Cardiac fibroblast (primary cell): ENCODE measurements at places on chromosomes 4 and X.

- DNase-seq: no peak
Measured at GRCh38 chr4:163493643-163494359, 689 bp upstream of the TMA16 start.

GRCh38 chr4:108036213-108036612 lies 46.5 kb downstream of the HADH start:
- DNase-seq: no peak

GRCh38 chr4:7280926-7281690 lies 88.8 kb downstream of the SORCS2 start:
- DNase-seq: no peak

- no peak for DNase-seq
Measured at GRCh38 chr4:19256823-19257222, 994.9 kb upstream of the SLIT2 start.

GRCh38 chr4:73205482-73205881 lies 53.1 kb downstream of the ANKRD17 start:
- no peak for DNase-seq

GRCh38 chr4:137122876-137123275 lies 409.4 kb downstream of the PCDH18 start:
- no peak for DNase-seq

DNA sequence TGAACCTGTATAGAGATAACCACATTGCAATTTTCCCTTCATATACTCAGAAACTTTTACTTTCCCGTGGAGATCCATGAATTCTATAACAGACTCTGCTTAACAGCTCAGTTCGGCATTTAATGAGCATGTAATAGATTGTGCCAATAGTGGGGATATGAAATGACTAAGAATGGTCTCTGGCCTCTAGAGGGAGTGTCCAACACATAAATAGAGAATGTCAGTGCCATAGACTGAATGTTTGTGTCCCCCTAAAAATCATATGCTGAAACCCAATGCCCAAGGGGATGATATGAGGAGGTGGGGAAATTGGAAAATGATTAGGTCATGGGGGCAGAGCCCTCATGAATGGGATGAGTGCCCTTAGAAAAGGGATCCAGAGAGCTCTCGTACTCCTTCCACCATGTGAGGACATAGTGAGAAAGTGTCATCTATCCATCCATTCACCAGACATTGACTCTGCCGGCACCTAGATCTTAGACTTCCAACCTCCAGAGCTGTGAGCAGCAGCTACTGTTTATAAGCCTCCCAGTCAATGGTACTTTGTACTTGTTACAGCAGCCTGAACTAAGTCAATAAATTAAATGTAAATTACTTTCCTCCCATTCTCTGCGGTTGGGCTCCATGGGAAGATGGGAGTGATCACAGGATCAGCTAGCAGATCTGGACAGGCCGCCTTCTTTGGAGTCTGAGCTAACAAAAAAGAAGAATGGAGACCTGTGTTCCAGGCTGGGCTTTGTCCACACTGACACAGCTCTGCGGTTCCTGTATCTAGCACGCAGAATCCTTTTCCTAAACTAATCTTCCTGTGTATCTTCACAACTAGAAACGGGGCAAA lies 28.1 kb upstream of the HPSE start:
- DNase-seq: peak; percentile 73

- peak; percentile 67 for DNase-seq
Measured at GRCh38 chr4:118816538-118817177, 19.3 kb downstream of the SEC24D start.

DNA sequence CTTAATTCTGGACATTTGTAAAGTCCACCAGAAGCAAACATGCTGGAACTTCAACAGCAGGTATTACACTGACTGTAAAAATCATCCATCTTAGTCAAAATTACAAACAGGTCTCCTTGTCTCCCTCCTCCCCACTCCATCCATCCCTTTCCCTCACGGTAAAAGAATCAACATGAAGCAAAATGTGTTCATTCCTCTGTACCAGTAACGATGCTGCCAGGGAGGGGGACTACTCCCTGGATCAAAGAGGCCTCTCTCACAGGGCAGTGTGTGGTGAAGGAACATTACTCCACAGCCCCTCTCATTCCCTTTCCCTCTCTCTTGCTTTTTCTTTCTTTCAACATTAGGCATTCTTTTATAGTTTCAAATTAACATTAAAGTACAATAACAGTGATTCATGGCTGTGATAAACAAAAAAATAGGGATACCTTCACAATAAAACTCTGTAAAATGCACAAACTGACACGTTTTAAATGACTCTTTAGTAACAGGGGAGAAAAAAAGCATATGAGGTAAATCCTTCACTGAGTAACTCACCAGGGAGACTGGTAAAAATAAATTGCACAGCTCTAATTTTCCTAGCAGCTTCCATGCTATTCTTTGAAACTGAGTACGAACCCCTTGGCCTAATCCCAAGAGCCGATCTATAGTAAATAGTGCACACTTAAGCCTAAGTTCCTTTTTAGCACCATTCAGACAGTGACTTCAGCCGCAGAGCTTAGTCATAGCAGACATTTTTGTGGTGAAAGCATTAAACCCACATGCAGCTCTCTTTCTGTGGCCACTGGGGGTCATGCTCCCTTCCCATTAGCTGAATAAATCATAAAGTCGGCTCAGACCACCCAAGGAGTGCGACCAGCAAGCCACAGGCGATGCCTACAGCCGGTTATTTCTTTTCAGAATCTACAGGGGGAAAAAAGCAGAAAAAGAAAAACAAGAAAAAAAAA lies 215.6 kb upstream of the GYPA start:
- DNase-seq: peak; percentile 94

GRCh38 chr4:182832352-182833120 lies 84.7 kb downstream of the DCTD start:
- DNase-seq: no peak

- DNase-seq: peak; percentile 48
Measured at GRCh38 chr4:76951672-76952010, 2.1 kb downstream of the SEPTIN11 start.

GRCh38 chr4:78293348-78293747 lies 236.2 kb downstream of the FRAS1 start:
- peak; percentile 70 for DNase-seq

- DNase-seq: peak; percentile 62
Measured at GRCh38 chr4:26081795-26082498, 167.9 kb downstream of the SMIM20 start.

DNA sequence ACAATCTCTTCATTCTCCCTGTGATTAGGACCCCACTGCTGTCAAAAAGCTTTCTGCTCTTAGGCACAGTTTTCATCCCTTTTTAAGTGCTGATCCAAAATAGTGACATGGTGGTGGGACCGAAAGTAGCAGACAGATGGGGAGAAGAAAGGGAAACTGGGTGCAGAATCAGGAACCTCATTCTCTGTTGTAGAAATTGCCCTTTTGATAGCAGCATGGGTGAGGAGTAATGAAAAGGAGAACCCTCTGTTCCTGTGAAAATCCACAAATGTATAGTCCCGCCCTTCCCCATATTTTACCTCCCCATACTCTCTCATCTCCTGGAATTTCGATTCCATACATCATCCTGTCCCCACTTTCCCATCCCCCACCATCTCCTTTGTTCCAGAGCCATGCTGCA lies 126.5 kb downstream of the STIM2 start:
- no peak for DNase-seq

DNA sequence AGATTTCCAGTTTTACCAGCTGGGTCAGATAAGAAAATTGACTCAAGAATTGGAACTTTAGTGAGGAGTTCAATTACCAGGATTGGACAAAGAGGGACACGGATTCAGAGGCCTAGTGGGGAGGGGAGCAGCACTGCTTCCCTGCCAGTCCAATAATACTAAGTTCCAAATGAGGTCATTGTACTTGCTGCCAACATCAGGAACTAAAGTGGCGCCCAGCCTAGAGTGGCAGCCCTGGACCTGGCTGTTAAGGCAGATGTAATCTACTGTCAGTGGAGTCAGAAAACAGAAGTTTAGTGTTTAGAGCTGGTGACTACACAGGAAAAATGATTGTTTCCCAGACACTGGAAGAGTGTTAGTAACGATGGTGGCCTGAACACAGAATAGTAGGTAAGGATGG lies 42.7 kb upstream of the RAPGEF2 start:
- DNase-seq: no peak

GRCh38 chr4:40168070-40168469 lies 28.8 kb upstream of the RHOH start:
- DNase-seq: no peak

DNA sequence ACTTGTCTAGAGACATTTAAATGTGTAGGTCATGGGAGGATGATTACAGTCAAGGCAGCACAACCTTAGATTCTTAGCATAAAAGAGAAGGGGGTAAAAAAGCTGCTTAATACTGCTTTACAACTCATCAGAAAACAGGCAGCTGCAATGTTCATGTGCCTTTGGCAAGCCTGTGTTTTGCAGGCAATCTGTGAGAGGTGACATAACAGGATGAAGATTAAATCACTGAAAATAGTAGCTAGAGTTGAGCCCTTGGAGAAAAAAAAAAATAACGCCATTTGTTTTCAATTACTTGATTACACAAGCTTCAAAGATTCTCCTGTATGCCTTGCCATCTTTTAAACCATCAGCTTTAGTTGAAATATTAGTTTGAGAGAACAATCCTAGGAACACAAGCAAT lies 847.6 kb upstream of the LCORL start:
- DNase-seq: no peak

DNA sequence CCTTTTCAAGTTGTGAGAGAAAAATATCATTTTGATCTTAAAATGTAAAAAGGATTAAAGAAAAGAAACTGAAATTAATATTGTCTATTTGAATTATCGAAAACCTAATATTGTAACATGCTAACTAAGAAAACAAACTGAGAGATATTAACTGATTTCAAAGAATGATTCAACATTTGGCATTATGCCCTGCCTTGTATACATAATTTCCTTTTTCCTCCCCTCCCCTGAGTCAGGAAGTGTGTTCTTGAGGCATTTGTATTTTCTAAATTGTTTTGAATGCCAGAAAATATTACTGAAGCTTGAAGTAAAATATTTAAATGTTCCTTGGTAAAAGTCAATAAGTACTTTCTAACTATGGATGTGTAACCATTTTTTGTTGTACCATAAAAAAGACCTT lies 49.4 kb downstream of the RPS6KA3 start:
- DNase-seq: peak; percentile 79

GRCh38 chr4:67853336-67853735 lies 30.5 kb downstream of the TMPRSS11D start:
- no peak for DNase-seq

DNA sequence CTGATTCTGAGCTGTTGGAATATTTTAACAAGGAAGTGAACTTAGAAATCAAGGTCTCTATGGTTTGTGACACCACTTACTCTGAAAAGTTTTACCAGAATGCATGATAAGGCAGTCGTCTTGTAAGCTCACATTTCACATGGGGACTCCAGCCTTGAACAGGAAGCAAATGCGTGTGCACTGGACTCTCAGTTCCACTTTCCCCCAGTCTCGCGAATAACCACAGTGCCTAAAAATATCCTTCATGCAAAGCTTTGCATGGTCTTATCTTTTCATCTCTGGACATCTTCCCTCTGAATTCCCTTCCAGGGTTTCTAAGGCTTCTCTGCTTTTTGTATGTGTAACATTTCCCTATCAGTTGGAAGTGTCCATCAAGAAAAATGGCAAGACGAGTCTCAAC lies 581.8 kb downstream of the NLGN4X start:
- no peak for DNase-seq

GRCh38 chr4:76199664-76200211 lies 13.9 kb downstream of the SCARB2 start:
- DNase-seq: peak; percentile 53

DNA sequence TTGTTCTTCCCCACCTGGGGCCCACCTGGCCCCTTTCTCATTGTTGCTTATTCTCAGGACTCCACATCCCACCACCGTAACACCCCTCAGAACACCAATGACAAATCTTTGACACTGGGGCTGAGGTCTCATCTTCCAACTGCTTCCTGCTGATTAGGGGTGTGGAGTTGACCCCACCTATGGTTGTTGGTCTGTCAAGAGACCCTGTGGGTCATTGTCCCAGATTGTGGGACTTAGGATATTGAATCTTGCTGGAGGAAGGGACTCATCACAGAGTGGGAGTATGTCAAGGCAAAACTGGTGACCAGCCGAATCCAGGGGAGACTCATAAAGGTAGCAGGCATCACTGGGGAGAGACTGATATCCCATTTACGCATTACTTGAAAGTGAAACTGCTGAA lies 140.2 kb upstream of the PLAC1 start:
- no peak for DNase-seq

- peak; percentile 67 for DNase-seq
Measured at GRCh38 chrX:108001218-108001814, 19.1 kb upstream of the TEX13B start.

- DNase-seq: no peak
Measured at GRCh38 chr4:93409035-93409434, 419.5 kb upstream of the ATOH1 start.

GRCh38 chrX:150085881-150086280 lies 147.6 kb upstream of the EOLA2 start:
- DNase-seq: peak; percentile 54

DNA sequence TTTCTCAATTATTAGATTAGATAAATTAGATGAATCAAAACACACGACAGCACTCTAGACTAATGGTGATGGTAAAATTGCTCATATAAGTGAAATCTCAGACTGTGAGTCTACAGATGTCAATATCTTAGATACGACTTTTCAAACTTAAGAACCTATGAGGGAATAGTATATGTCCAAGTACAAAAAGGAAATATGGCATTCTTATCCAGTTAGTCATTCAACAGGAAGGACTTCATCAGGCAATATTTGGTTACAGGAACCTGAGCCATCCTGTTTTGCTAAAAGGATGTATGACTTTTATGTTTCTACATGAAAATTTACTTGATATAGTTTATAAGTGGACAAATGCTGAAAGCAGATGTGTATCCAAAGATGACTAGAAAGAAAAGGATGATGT lies 107.0 kb downstream of the CT47B1 start:
- DNase-seq: peak; percentile 56
